8988T (cell line): ENCODE measurements at places on chromosomes 6 and 20.

DNA sequence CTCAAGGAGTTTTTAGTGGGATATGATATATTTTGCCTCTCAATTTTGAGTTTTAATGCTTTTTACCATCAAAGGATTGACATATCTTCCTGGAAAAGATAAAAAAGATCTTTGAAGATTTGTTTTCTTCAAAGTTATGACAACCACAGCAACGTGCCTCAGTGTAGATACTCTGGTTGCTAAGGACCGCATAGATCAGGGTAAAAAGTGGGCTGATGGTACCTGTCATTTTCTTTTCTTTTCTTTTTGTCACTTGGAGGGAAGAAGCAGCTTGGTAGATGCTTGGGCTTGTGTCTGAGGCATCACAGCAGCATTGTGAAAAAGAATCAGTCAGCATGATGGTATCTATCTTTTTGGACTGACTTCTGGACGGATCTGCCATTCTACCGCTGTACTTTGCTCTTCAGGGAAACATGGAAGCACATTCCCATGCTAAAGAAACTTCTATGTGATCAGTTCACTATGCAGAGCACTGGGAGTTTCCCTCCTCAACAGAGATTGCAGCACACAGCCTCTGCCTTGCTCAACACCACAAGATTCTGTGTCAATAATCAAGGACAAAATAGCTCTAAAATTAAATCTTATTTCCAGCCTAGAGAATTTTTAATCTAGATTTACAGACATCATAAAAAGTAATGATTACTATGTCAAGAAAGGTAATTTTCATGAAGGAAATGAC is 54.8 kb upstream of the SGK1 start:
- DNase-seq, result no peak

DNA sequence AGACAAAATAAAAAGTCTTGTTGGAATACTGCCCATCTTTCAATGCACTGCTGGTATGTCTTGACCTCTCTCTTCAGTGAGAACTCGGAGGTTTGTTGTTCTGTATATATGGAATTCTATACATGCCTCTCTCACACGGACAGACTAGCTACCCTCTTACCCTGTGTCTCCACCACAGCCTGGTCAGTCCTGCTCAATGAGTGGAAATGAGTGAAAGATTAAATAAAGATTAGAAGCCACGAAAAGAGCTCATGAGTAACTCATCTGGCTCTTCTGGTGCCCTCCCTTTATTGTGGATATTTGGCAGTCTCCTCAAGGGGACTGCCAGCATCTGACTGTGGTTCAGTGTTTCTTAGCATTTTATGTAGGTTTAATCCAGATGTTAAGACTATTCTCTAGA is 262.8 kb upstream of the MAP3K7 start:
- DNase-seq, result no peak

DNA sequence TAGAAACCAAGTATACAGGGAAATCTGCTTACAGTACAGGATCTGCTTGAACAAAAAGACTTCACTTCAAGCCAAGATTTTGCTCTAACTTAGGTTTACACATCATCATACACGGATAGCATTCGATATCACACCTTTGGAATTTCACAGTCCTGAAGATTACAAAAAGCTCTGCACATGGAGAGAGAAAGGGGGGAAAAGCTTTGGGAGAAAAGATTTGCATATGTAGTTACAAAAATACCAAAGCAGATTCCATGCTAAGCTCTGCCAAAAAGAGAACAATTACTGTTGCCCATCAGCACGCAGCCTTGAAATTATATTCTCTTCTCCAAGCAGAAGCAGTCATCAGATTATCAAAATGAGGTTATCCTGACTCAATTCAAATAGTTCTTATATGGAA is 62.0 kb downstream of the HIVEP2 start:
- DNase-seq, result no peak

DNA sequence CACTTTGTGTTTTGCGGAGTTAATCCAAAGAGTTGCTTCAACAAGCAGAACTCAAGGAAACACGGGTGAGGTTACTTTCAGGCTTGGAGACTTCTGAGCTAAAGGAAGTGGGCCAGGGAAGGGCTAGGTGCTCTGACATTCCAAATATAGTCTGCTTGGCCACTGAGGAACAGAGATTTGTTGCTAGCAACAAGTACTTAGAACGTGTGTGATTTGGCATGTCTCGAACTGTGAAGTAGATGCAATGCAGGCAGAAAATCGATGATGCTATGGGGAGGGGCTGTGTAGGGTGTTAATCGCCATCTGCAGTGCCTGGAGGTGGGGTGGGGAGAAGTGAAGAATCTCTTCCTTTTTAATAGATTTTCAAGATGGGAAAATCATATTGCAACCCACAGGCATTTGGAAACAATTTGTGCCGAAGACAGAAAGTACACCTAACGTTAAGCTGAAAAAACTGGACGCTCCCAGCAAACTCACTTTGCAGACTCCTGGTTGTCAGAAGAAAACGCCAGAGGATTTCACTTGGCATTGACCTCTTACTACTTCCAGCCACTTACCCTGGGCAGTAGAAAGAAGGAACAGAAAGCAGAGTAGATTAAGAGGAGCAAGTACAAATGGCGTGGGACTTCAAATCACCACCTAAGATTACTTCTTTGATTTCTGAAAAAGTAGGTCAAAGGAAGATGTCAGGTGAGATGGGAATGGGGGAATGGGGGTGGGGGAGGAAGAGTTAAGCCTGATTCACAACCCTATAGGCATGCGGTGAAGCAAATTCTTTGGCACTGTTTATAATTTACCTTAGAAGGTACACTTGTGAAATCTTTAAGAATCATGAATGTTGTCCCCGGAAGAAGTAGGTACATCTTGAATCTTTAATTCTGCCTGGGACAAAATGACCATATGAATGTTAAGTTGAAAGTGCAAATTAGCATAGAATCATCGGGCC is 314.1 kb downstream of the CD83 start:
- DNase-seq, result no peak

DNA sequence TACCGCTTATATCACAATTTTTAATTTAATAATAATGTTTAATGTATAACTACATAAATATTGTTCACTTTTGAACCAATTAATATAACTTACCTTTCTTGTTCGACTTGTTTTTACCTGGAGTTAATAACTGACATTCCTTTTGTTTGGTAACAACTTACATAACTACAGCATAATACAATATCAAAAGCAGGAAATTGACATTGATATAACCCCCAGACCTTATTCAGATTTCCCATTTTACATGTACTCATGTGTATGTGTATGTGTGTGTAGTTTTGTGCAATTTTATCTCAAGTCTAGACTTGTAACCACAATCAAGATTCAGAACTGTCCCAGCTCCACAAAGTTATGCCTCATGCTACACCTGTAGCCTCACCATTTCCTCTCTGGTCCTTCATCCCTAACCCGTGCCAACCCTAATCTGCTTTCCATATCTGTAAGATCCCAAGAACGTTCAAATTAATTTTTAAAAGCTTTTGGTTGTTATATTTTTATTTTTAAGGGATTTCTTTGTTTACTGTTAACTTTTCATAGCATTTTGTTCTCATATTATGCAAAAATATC is 190.6 kb downstream of the MANEA start:
- no peak for DNase-seq

- DNase-seq, result no peak
Measured at GRCh38 chr6:122790028-122790422, 967 bp downstream of the SMPDL3A start.

GRCh38 chr6:10542213-10542612 is 21.1 kb downstream of the GCNT2 start:
- no peak for DNase-seq

GRCh38 chr6:149484733-149485700 is at the start of gene ZC3H12D:
Gene ZC3H12D, minus strand, starts transcription at chr6:149485014. Its CDS starts 10,471 bp downstream, at chr6:149474543.
- no peak for DNase-seq

GRCh38 chr6:17869753-17870050 is 117.7 kb downstream of the KIF13A start:
- DNase-seq, result no peak

DNA sequence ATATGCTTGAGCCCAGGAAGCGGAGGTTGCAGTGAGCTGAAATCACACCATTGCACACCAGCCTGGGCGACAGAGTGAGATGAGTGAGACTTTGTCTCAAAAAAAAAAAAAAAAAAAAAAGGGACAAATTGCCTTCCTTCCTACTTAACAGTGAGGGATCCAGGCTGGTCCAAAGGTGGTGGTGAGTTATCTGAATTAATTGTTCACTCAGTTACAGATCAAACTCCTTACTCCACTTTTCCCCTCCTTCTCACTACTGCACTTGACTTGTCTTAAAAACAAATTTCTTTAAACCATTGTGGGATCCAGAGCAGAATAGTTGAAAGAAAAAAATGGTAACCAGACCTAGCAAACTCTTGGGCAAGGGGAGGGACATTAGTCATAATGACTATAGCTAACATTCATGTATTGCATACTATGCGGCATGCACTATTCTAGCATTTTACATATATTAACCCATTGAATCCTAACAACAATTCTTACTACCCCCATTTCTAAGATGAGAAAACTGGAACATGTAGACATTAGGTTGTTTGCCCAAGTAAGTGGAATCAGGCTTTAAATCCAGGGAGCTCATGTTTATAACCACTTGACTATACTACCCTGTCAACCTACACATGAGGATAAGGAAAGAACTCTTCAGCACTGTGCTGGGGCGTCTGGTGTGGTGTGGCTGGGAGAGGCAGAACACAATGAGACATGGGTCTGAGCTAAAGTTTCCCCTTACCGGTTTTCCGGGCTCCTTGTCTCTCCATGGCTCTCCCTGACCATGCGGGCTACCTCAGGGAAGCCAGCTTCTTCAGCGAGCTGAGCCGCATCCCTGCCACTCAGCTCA is 1.5 kb downstream of the GPANK1 start:
- no peak for DNase-seq

GRCh38 chr6:34243131-34243771 is 5.6 kb downstream of the SMIM29 start:
- no peak for DNase-seq

DNA sequence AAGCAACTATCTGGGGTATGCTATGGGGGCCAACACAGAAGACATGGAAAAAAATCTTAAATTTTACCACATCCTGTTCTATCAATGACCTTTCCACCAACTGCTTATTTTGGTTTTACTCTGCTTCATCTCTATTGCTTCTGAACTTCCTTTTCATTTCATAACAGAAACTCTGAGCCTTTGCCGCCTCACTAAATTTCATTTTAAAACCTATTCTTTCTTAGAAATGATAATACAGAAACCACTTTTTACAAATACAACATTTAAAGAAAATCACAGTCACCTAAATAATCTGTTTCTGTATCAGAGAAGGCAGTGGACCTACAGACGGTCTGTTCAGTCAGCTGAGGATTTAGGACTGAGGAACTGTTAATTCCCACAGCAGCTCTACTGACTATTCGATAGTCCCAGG is 117.5 kb downstream of the KCNQ5 start:
- DNase-seq, result no peak

DNA sequence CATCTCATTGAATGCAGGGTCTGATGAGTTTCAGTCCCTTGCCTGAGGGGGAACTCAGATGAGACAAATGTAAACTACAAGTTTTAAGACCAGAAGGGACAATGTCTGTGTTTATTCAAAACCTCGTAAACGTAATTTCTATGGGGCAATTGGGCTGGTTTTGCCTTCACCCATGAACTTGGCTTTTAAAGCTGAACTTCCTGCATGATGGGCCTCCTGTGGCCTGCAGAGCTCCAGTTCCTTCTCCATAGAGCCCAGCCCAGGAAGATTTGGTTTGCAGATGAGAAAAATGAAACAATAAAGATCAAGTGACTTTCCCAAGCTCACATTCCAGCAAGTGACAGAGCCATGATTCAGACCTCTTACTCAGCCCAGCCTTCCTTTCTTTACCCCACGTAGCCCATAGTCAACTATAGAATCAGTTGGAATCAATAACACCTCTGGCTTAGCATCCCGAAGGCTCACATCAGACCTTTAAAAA is 612.3 kb downstream of the UTRN start:
- no peak for DNase-seq

DNA sequence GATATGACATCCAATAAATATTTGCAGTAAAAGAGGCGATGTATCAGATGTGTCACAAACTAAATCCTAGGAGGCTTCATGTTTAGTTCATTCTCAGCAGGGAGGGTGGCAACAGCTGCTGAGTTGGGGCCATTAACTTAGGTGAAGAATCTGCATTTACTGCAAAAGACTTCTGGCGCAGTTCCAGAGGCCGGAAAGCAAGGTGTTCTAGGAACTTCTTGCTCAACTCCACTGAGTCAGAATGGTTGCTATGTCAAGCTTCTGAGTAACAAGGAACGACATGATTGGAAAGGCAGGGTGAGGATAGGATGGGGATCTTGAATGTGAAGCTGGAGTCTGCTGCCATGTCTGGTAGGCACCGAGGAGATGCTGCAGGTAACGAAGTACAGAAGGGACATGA is 11.7 kb downstream of the ADNP start:
- DNase-seq, result no peak

DNA sequence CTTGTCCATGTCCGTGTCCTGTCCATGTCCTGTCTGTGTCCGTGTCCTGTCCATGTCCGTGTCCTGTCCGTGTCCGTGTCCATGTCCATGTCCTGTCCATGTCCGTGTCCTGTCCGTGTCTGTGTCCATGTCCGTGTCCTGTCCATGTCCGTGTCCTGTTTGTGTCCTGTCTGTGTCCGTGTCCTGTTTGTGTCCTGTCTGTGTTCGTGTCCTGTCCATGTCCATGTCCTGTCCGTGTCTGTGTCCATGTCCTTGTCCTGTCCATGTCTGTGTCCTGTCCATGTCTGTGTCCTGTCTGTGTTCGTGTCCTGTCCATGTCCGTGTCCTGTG is 55.0 kb upstream of the BHLHE23 start:
- DNase-seq, result no peak

GRCh38 chr6:164749221-164750064 is 560.0 kb downstream of the C6orf118 start:
- no peak for DNase-seq

DNA sequence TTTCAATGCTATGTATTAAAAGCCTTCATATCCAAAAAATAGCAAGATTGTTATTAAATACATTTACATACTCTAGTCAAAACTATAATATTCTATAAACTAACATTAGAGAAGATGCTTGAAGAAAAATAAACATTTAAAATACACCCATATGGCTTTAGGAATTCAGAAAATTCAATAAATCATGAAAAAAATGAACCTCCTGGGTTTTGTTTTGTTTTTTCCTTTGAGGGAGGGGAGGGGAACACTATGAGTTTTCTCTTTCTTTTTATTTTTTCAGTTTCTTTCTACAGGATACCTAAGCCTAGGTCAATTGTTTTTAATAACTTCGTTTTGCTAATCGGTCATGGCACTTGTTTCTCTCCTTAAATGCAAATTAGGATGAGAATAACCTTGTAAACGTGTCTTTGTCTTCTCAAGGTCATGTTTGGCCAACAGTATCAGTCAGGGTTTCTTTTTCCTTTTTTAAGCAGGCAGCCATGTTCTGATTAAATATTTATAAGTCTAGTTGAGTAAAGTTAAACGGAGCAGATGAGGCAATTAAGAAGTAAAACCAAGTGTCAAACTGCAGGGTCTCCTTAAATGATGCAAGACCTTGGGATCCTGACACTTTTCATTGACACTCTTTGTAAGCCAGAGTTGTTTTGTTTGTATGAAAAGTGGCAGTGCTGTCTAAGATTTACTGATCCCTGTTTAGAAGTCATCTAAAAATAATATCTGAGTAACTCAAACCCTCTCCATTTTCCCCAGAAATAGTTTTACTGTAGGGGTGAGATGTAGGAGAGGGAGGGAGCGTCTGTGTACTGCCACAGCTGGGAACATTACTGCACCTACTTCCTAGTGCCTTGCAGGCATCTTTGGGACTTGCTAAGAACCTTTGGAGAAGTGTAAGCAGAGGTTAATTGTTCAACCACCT is 392.3 kb downstream of the PLCB1 start:
- no peak for DNase-seq
